Thyroid gland (tissue), 4 donors: ENCODE measurements at places on chromosomes 1 and 21. TPM values are rescaled to one million over a fixed set of nuclear protein-coding genes. Genes with fewer than 3 reads are reported as not detected.

NR5A2 gene
- 8.2 TPM for total RNA-seq

SCAF4 gene
- 27.4 TPM for total RNA-seq

OR2L2 gene
- 0.34 TPM for total RNA-seq

GPR37L1 gene
- total RNA-seq, result 0.22 TPM

OR2T29 gene
- not detected for total RNA-seq

DNA sequence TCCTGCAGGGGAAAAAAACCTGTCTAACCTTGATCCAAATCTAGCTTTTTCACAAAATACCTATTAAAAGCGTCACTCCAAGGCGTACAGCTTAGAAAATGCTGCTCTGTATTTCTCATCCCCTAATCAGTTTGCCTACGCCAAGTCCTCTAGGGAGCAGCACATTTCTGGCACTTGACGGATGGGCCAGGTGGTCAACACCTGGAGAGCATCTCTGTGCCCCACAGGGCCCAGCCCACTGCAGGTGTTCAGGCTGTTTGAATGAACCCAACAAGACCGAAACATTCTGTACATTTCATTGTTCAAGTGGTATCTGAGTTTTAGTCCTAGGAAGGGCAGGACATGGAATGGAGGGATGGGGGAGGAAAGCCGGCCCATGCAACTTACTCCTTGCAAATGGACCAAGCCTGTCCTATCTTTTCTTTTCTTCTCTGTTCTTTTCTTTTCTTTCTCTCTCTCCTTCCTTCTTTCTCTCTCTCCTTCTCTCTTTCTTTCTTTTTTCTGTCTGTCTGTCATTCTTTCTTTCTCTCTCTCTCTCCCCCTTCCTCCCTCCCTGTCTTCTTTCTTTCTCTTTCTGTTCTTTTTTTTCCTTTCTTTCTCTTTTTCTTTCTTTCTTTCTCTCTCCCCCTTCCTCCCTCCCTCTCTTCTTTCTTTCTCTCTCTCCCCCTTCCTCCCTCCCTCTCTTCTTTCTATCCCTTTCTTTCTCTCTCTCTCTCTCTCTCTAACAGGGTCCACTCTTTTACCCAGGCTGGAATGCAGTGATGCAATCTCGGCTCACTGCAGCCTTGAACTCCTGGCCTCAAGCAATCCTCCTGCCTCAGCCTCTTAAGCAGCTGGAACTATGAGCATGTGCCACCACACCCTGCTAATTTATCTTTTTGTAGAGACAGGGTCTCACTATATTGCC is 29.1 kb downstream of the IGFN1 start:
- no peaks in the 10 kb centered on the region for H3K36me3 ChIP-seq
- H3K27ac ChIP-seq, result no peak overlapping the region
- no peak overlapping the region for H3K4me3 ChIP-seq

- H3K36me3 ChIP-seq, result no peaks in the 10 kb centered on the region
- no peaks in the 10 kb centered on the region for H3K27me3 ChIP-seq
- H3K4me3 ChIP-seq, result no peak overlapping the region
- DNase-seq, result no peak
- no peak overlapping the region for H3K27ac ChIP-seq
- no peaks in the 10 kb centered on the region for H3K4me1 ChIP-seq
Measured at GRCh38 chr1:237619553-237619952, 271.2 kb downstream of the ZP4 start.

DNA sequence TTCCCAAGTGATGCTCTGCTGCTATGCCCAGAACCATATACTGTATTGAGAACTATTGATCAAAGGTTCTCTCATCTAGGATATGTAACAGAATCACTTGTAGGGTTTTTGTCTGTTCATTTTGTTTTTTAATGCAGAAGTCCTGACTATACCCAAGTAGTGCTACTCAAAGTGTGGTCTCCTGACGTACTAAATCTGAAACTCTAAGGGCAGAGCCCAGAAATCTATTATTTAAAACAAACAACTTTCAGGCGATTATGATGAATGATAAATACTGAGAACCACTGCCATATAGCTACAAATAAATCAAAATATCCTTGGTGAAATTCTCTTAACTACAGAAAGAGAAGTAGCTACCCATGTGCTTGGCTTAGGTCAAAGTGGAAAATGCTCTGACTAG is 10.1 kb downstream of the ZZZ3 start:
- H3K27me3 ChIP-seq, result no peaks in the 10 kb centered on the region
- peaks cover 3% of the 10 kb centered on the region for H3K4me1 ChIP-seq
- H3K27ac ChIP-seq, result no peak overlapping the region
- no peak overlapping the region for H3K4me3 ChIP-seq

GRCh38 chr1:204001166-204001901 is 71.6 kb upstream of the SOX13 start:
- no peaks in the 10 kb centered on the region for H3K4me1 ChIP-seq
- DNase-seq, result no peak
- H3K36me3 ChIP-seq, result no peaks in the 10 kb centered on the region
- H3K27ac ChIP-seq, result no peak overlapping the region

DNA sequence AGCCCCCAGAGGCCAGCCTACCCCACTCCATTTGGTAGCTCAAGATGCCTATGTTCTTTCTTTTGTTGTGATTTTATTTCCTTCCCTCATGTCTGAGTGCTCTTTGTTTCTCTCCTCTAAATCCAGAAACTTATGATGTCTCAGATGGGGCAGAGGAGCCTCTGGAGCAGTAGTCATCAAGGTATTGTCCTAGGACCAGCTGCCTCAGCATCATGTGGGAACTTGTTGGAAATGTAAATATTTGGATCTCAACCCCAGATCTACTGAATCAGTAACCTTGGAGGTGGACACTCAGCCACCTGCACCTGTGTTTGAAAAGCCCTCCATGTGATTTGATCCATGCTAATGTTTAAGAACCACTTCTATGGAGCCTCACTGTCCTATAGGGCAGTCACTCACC is 593.1 kb upstream of the PLXNA2 start:
- no peak overlapping the region for H3K4me3 ChIP-seq
- no peaks in the 10 kb centered on the region for H3K36me3 ChIP-seq
- no peak overlapping the region for H3K27ac ChIP-seq
- no peak for DNase-seq
- no peaks in the 10 kb centered on the region for H3K4me1 ChIP-seq
- H3K27me3 ChIP-seq, result no peaks in the 10 kb centered on the region

GRCh38 chr1:119008483-119009311 is 20.6 kb upstream of the TBX15 start:
- H3K36me3 ChIP-seq, result no peaks in the 10 kb centered on the region
- no peak overlapping the region for H3K4me3 ChIP-seq
- H3K27ac ChIP-seq, result no peak overlapping the region
- peaks cover 22% of the 10 kb centered on the region for H3K4me1 ChIP-seq
- no peak for DNase-seq

GRCh38 chr1:109521002-109521951 is 11.8 kb upstream of the AMIGO1 start:
- no peak overlapping the region for H3K4me3 ChIP-seq
- DNase-seq, result no peak
- H3K27ac ChIP-seq, result no peak overlapping the region
- no peaks in the 10 kb centered on the region for H3K27me3 ChIP-seq
- no peaks in the 10 kb centered on the region for H3K36me3 ChIP-seq
- peaks cover 4% of the 10 kb centered on the region for H3K4me1 ChIP-seq

DNA sequence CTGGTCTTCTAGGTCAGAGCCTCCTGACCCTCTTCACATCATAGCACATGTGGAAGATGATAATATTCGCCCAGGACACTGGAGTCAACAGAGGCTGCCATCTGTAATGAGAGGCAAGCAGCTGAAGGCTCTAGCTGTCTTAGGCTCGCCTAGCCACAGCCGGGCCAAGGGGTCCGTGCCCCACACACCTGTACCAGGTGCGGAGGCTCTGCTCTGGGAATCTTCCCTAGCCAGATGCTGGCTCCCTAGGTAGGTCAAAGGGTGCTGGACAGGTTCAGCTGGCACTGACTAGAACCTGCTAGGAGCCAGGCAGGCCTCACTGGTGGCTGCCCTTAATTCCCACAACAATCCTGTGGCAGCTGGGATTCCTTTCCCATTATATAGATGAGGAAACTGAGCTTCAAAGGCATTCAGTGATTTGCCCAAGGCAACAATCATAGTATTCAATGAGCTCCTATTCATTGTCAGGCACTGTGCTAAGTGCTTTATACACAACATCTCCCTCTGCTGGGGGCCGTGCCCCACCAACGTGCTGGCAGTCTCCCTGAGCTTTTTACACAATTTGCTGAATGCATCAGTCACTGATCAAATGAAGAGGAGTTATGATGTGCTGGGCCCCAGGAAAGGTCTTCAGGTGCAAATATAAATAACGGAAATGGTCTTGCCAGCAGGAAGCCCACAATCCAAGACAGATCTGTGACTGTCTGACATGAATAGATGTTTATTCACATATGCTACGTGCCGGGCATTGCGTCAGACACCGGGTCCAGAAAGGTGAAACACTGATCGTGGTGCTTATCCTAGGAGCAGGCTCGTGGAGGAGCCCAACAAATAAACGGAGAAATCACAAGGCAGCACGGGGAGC is 58.0 kb downstream of the DDX20 start:
- H3K4me3 ChIP-seq, result no peak overlapping the region
- H3K36me3 ChIP-seq, result no peaks in the 10 kb centered on the region
- no peaks in the 10 kb centered on the region for H3K27me3 ChIP-seq
- no peaks in the 10 kb centered on the region for H3K4me1 ChIP-seq
- DNase-seq, result no peak

DNA sequence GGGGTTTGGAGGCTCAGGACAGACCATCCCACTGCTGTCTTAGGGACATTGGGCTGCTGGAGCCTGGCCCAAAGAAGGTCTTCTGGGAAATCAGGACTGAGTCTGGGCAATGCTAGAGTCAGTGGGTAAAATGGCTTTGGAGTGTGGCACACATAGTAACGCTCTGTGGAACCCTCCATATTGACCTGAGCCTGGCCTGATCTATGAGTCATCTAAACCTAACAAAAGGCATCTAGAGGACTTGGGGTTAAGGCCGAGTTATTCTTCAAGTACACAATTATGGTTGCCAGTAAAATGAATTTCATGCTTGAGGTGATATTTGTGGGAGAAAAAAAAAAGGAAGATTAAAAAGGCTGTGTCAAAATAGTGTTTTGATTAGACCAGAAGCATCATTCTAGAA is 77.7 kb downstream of the ST6GALNAC5 start:
- no peaks in the 10 kb centered on the region for H3K36me3 ChIP-seq
- no peak overlapping the region for H3K27ac ChIP-seq
- H3K27me3 ChIP-seq, result no peaks in the 10 kb centered on the region
- H3K4me1 ChIP-seq, result no peaks in the 10 kb centered on the region
- DNase-seq, result no peak
- no peak overlapping the region for H3K4me3 ChIP-seq

GRCh38 chr1:115828101-115829022 is 12.6 kb downstream of the NHLH2 start:
- H3K4me3 ChIP-seq, result peak overlapping the region; percentile 31
- H3K36me3 ChIP-seq, result no peaks in the 10 kb centered on the region
- DNase-seq, result peak; percentile 22
- H3K27me3 ChIP-seq, result no peaks in the 10 kb centered on the region
- H3K4me1 ChIP-seq, result peaks cover 11% of the 10 kb centered on the region

DNA sequence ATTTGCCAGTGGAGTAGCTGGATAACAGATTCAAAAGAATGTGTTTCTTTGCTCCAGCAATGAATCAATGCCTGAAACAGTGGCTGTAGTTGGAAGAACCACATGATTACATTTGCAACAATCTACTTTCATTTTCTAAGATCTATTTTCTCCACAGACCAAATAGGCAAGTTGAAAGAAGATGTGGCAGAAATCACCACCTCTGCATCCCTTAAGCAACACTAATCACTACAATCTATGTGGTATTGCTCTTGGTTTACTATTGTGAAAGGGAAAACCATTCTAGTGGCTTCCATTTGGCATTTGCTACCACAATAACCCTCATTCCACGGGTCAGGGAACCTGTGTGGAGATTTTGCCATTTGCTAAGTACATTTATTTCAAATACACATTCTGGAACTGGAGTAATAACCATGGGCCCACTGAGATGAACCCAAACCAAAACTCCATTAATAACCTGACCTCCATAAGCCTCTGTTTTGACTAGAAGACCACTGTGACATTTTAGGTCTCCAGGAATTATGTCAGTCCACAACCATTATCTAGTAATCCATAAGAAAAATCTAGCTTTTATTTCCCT is 66.3 kb downstream of the C1orf185 start:
- no peaks in the 10 kb centered on the region for H3K36me3 ChIP-seq
- no peak overlapping the region for H3K27ac ChIP-seq
- H3K4me1 ChIP-seq, result no peaks in the 10 kb centered on the region
- H3K27me3 ChIP-seq, result no peaks in the 10 kb centered on the region

GRCh38 chr1:33997127-33998036 is 133.5 kb downstream of the HMGB4 start:
- no peaks in the 10 kb centered on the region for H3K36me3 ChIP-seq
- no peak overlapping the region for H3K27ac ChIP-seq
- H3K27me3 ChIP-seq, result no peaks in the 10 kb centered on the region
- H3K4me3 ChIP-seq, result no peak overlapping the region

DNA sequence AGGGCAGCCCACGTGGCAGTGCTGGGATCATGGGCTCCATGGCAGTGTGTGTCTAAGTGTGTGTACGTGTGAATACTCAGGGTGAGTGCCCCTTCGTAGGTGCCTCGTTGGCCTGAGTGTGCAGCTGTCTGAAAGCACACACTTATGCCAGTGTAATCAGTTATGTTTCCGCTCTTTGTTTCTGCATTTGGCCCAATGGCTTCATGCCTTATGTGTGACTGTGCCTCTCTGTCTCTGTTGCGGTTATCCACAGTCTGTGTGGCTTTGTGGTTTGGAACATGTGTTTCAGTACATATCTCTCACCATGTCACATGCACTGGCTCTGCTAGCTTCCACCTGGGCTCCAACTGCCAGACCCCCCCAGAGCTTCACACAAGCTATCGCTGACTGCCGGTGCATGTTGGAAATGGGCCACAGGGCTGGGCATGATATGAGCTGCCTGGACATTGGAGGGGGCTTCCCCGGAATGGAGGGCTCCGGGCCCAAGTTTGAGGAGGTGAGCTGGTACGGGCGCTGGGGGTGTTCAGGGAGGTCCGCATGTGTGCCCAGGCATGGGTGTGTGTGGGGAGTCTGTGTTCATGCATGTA is 70.3 kb upstream of the TINAGL1 start:
- no peak for DNase-seq
- H3K27ac ChIP-seq, result no peak overlapping the region
- H3K36me3 ChIP-seq, result no peaks in the 10 kb centered on the region
- H3K4me3 ChIP-seq, result no peak overlapping the region
- H3K27me3 ChIP-seq, result no peaks in the 10 kb centered on the region

DNA sequence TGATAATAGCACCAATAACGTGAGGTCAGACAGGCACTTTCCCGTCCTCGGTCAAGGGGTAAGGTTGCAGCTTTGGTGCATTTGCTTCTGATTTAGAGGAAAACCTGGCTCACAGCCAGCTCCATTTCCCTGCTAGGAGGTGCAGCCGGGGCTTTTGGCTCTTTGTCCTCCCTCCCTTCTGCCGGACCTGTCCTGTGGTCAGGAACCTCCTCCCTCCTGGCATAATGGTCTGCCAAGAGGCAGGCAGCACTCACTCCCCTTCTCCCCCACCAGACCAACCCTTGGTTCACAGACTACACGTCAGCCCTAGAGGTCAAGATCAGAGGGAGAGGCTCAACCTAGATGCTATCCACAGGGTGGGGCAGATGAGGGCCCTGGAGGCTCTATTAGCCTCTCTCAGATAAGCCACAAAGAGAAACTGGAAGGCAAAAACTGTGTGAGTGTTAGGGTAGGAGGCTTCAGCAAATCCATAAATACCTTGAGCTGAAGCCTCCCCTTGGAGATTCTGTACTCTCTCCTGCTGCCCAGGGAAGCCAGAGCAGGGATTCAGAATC is 64.8 kb downstream of the PLXNA2 start:
- H3K4me3 ChIP-seq, result no peak overlapping the region
- peak; percentile 38 for DNase-seq
- peaks cover 71% of the 10 kb centered on the region for H3K4me1 ChIP-seq
- no peaks in the 10 kb centered on the region for H3K36me3 ChIP-seq
- H3K27me3 ChIP-seq, result no peaks in the 10 kb centered on the region
